ENCODE measurements at places on chromosomes 6 and 20.

DNA sequence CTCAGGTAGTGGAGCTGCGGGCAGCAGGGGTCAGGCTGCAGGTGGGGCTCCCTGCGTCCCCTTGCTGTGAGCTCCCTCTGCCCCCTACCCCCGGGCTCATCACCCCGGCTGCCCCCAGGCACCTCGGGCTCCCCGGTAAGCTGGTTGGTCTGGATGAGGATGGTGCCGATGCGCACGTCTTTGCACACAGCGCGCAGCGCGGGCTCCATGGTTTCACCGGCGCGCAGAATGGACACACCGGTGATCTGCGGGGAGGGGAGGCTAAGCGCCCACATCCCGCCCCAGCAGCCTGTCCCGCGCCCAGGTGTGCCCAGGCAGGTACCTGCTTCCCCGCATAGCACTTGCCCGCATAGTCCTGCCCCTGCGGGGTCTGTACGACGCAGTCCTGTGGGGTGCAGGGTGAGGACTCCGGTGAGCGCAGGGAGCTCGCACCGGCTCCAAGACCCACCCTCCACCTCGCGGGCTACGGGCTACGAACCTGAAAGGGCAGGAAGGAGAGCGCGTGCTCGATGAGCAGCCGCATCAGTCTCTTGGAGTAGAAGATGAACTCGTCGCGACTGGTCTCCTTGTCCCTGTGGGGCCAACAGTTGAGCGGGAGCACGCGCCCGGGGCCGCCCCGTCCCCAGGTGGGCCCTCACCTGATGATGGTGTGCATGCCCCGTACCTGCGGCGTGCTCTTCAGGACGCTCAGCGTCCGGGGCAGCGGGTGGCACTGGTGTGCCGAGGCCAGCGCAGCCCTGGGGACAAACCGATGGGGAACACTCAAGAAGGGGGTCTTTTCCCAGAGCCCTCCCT, 15.5 kb downstream of the UCKL1 start:
- DNase-seq, result no peak

DNA sequence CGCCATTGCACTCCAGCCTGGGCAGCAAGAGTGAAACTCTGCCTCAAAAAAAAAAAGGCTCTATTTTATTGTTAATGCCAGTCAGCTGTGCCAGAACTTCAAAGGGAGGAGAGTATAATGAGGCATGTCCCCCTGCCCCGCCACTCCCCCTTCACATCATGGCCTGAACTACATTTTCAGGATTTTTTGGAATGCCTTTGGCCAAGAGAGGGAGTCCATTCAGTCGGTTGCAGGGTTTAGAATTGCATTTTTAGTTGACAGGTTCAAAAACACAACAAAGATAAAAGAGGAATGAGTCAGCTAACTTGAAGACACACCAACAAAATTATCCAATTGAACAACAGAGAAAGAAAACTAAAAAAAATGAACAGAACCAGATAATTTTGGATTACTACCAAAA, 59.1 kb downstream of the CEP43 start:
- no peak for DNase-seq

DNA sequence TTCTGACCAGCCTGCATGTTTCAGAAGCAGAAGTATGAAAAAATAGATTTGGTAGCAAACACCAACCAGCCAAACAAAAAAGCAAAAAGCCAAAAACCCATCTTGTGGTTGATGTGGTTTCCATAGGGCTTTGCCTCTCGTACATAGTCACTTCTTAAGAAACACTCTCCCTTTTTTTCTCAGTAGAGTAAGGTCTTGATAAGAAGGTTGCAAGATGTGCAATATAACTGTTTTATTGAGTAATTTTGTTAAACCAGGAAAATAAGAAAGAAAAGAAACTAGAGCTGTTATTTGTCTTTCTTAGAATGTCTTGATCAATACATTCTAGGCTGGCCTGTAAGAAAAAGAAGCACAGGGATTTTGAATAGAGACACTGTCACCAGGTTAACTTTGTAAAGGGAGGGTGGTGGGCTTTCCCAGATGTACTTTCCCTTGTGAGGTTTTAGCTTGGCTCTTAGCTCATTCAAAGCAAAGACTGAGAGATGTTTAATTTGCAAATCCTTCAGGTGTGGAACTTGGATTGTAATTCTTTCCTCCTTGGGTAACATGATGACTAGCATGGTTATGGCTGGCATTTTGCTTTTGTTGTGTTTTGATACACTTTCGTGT, 49.7 kb downstream of the AKAP12 start:
- DNase-seq, result no peak

DNA sequence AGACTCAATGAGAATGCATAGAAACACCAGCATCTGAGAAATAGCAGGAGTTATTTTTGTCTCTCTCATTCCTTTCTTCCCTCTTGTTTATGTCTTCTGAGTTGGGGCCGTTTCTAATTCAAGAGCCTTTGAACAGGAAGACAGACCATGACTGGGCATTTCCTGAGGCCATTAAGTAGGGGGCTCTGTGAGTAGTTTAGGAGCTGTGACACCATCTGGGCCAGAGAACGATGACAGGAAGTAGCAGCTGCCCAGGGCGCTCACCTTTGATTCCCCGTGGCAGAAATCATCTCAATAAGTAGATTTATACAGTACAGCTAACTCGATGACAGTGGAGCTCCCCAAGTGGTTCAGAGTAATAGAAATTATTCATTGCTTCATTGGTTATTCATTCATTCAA, 298.4 kb upstream of the PLN start:
- no peak for DNase-seq

GRCh38 chr20:17835240-17835933, 133.2 kb downstream of the SNX5 start:
- DNase-seq, result peak; percentile 95

GRCh38 chr6:104253236-104253635, 606.5 kb downstream of the HACE1 start:
- no peak for DNase-seq

DNA sequence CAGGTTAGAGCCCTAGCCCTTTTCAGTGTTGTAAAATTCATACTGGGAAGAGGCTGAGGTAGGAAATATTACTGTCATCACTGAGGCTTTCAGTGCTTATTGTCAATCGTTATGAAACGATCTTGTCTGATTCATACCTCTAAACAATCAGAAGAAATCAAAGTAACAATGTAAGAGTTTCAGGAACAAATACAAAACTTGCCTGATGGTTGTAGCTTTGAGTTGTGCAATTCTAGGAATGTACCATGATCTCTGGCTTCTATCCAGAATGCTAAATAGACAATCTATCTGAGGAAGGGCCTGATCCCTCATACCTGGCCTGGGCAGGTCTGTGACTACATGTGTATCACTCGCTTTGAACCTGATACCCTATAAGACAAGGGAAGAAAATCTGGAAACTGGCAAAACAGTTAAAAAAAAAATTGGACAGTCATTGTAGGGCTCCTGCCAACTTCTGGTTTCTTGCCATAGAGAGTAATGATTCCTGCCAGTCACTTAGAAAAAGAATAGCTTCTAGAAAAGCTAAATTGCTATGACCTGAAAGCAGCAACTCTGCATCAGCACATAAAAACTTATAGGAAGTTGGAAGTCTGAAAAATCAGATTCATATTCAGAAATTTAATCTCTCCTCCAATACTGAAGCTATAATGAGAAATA, 234.7 kb downstream of the BTBD9 start:
- no peak for DNase-seq

- no peak for DNase-seq
These were observed 43.1 kb downstream of the ERMARD start for GRCh38 chr6:169794317-169795055.

DNA sequence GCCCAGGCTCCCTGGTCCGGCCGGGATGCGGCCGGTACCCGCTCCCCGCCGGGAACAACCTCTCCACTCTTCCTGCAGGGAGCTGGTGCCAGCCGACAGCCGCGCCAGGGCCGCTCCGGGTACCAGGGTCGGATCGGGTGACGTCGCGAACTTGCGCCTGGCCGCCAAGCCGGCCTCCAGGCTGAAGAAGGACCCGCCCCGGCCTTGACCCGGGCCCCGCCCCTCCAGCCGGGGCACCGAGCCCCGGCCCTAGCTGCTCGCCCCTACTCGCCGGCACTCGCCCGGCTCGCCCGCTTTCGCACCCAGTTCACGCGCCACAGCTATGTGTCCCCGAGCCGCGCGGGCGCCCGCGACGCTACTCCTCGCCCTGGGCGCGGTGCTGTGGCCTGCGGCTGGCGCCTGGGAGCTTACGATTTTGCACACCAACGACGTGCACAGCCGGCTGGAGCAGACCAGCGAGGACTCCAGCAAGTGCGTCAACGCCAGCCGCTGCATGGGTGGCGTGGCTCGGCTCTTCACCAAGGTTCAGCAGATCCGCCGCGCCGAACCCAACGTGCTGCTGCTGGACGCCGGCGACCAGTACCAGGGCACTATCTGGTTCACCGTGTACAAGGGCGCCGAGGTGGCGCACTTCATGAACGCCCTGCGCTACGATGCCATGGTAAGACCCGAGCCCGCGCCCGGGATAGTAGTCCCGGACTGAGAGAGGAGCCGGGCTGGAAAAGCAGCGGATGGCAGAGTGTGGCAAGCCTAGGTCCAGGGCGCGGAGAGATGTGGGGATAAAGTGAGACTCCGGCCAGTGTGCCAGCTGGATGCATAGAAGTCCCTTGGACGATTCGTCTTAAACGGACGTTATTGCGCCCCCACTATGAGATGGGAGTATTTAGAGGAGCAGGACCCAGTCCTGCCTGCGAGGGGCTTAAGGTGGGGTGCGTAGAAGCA, at the start of gene NT5E:
Gene NT5E, plus strand, starts transcription at position 266 of the 942 bp plus-strand sequence. Its CDS starts 57 bp downstream, at position 323.
- peak; percentile 89 for DNase-seq

GRCh38 chr20:41784209-41784958, 166.2 kb upstream of the CHD6 start:
- DNase-seq, result no peak

- DNase-seq, result no peak
These were observed 37.8 kb downstream of the ZNF217 start for GRCh38 chr20:53555816-53556215.

DNA sequence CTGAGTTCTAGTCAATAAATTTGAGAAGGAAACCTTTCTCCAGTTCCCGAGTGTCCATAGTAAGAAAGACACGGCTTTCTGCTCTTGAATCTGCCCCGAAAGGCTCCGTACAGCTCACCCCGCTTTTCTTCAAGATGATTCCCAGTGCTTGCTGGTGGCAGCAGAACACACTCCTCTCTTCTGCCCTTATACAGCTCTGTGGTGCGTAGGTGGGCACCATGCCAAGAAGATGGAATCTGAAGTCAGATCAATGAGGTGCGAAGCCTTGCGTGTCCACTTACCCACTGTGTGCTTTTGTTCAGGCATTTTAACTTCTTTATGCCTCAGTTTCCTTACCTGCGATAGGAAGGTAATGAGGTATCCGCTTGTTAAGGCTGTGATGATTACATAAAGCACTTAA, 142.2 kb downstream of the WDR27 start:
- DNase-seq, result no peak

GRCh38 chr6:53313784-53314400, 34.9 kb downstream of the ELOVL5 start:
- DNase-seq, result peak; percentile 39

GRCh38 chr20:2140561-2140960, 38.9 kb downstream of the STK35 start:
- no peak for DNase-seq

- DNase-seq, result peak; percentile 94
These were observed 12.5 kb upstream of the SIRPB2 start for GRCh38 chr20:1503564-1504227.

- DNase-seq, result no peak
These were observed 843.9 kb downstream of the QKI start for GRCh38 chr6:164258421-164258820.

GRCh38 chr6:71228461-71229041, 60.1 kb upstream of the OGFRL1 start:
- DNase-seq, result peak; percentile 88

GRCh38 chr20:46774236-46774635, 64.8 kb downstream of the SLC2A10 start:
- no peak for DNase-seq

- peak; percentile 16 for DNase-seq
These were observed 284.9 kb downstream of the PRKN start for GRCh38 chr6:162442687-162443086.

- no peak for DNase-seq
These were observed 152.7 kb upstream of the FKBP1C start for GRCh38 chr6:63058601-63059000.

DNA sequence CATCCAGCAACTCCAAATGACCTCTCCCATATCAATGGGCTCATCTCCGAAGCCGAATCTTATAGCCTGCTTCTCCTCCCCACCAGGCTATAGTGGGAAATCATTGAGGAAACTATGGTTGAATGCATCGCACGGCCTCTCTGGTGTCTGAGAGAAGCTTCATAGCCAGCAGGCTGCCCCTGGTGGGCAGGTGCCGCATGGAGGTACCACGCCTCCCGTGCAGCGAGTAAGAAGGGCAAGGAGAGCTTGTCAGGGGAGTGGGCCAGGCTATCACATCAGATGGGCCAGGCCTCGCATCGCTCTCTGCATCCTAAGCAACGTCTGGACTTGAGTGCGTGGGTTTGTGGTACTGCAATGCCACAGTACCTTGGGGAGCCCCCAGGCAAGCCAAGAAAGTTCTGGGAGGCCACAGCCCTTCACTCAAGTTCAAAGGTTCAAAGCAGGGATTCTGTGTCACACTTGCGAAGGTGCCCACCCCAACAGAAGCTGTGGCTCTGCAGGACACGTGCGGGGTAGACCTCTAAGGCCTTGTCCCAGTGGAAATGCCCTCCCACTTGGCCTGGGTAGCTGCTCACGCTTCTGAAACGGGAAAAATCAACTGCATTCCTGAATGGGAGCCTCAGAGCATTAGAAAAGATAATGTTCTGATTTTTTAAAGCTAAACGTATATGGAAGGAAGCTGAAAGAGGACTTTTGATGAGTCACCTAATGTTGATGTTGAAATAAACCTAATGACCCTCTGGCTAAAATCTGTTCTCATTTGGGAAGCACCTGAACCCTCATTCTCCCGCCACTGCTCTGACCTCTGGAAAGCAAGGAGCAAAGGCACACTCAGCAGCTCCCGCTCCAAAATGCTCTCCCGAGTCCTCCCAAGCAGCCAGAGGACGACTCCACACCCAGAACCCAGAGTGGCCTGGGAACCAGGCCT, 8.4 kb upstream of the IRF4 start:
- no peak for DNase-seq

DNA sequence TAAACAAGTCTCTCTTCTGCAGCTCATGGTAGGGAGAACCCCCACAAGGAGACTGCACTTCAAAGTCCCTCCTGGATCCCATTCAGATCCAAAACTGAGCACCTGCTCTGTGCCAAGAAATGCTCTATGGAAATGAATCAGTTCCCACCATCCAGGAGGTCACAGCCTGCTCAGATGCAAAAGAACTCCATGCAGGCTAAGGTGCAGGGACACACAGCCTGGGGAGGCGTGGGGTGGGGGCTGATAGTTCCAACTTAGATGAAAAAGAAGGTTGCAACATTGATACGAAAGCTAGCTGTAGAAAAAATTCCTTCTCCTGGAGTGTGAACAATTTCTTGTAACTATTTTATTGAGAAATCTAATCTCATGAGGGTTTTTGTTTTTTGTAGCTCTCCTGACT, 111.0 kb upstream of the TMEM170B start:
- no peak for DNase-seq

- DNase-seq, result no peak
These were observed 9.1 kb downstream of the FILIP1 start for GRCh38 chr6:75484535-75484934.

GRCh38 chr6:14232889-14233288, 115.3 kb downstream of the CD83 start:
- no peak for DNase-seq

DNA sequence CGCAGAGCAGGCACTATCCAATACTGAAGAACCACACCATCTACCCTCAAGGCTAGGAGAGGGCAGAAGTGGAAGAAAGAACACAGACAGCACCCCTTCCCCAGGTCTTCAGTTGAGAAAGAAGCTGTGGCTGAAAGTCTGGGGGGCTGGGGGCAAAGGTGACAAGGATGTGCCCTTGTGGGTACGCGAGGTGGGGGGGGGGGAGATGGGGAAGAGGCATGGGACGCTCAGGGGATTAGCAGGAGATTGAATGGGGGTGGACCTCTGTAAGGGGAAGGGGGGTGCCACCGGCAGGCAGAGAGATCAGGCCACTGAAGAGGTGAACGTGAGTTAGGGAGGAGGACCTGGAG, 1.1 kb downstream of the B4GALT5 start:
- no peak for DNase-seq

Measured in ELR (cell line).